CD4-positive, alpha-beta T cell treated with Interleukin-1 beta for 1 hour (primary cell): ENCODE measurements at places on chromosomes 4 and X.

DNA sequence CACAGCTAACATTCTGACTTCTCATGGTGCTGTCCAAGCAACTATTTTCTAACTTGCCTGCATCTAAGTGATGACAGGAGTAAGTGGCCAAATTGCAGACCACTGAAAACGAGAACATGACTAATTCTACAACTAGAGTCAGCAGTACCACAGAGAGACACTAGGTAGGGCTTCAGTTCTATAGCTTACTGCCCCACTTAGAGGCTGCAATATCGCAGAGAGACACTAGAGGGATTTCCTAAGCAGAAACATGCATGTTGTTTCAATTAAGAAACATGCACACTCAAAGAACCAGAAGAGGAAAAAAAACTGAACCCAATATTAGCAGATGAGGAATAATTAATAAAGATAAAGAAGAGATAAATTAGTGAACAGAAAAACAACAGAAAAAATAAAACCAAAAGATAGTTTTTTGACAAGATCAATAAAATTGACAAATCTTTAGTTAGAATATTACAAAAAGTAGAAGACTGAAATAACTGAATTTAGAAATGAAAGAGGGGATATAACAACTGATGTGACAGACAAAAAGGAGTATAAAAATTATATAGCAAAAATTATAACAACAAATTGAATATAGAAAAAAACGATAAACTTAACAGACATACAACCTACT is 100.8 kb downstream of the SPIN4 start:
- DNase-seq: peak; percentile 58

DNA sequence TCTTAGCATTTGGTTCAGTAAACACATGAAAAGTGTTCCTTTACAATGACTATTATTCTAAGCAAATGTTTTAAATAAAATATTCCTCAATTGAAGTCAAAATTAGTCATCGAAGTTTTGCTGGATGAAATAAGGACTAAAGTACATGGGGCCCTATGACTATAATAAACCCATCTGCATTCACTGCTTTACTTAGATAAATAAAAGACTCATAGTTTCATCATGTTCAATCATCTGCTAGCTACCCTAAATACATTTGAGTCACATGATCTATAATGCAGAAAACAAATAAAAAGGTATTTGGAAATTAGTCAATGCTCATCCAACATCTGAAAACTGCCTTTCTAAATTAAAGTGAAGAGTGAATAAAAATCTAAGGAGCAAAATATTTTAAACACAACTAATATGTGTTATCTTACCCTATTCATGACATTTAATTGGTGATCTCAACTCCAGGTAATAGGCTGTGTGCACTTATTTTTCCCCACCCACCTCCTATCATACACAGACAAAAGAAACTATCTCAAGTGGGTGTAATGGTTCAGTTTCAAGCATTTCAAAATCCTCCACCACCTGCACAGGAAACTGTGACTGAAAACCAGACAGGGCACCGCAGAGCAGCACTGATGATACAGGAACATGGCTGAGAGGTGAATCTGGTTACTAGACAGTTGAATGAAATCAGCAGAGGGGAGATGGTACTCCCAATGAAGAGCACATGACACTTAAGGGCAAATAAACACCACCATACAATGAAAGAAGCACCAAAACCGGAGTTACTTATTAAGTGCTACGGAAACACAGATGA is 78.6 kb downstream of the CAMK2D start:
- peak; percentile 66 for DNase-seq

- no peak for DNase-seq
These were observed 33.1 kb downstream of the SMIM10L2A start for GRCh38 chrX:135454816-135455215.

GRCh38 chr4:115090483-115091075 is 22.8 kb downstream of the NDST4 start:
- DNase-seq: no peak

DNA sequence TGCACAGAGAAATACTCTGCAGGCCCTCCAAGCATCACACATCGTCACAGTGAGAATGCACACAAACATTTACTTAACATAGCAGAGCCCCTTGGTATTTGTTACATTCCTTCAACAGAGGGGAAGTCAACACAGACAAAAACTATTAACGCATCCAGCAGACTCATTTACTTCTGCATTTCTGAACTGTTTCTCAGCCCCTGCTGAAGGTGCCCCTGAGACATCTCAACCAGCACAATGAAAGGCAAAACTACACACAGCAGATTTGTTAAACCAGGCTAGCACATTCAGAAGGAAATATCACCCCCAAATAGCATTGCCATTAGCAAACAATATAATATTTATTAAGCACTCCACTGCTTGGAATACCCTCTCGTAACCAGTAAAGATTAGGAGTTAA is 367.0 kb downstream of the RAB28 start:
- DNase-seq: no peak

GRCh38 chr4:58368221-58368620 is 1258.0 kb upstream of the IGFBP7 start:
- no peak for DNase-seq

- no peak for DNase-seq
These were observed 920.9 kb upstream of the PABPC4L start for GRCh38 chr4:135122457-135122856.

GRCh38 chr4:106986486-106986885 is 49.6 kb downstream of the DKK2 start:
- DNase-seq: no peak

- no peak for DNase-seq
These were observed 365.7 kb upstream of the CPEB2 start for GRCh38 chr4:14636563-14636962.
